ENCODE measurements at places on chromosomes 13 and 19.
A peak's percentile ranks its signal among the peaks of the same experiment; 100 is the strongest.

- DNase-seq = no peak
Observed at GRCh38 chr19:29771708-29772414, 39.9 kb upstream of the CCNE1 start.

GRCh38 chr19:7083076-7083956 is 13.8 kb downstream of the ZNF557 start:
- DNase-seq = peak; percentile 41

GRCh38 chr19:17260842-17261325 is 3.7 kb downstream of the USHBP1 start:
- peak; percentile 82 for DNase-seq

DNA sequence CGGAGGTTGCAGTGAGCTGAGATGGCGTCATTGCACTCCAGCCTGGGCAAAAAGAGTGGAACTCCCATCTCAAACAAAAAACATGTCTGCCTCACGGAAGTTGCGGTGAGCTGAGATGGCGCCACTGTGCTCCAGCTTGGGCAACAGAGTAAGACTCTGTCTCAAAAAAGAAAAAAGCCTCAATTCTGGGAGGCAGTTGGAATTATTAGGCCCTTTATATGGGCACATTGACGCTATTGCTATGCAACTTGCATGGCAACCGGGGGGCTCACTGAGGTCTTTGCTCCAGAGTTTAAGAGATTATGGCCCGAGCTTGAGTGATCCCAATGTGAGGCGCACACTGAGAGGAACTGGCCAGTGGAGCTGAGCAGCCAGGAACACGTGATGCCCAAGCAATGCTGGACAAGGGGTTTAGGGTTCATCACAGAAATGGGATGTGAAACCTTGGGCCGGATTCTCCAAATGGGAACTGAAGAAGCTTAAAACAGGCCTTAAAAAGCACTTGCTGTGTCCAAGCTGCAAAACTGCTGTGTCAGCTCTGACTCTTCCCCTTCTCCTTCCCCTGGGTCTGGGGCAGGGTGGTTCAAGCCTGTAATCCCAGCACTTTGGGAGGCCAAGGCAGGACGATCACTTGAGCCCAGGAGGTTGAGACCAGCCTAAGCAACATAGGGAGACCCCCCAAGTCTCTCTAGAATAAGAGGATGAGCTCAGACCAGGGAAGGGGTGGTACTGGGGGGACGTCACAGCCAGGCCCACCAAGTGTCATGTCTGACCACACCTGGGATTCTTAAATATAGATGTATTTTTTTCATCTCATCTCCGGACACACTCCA is 2.5 kb downstream of the FTL start:
- DNase-seq = no peak

GRCh38 chr13:31896427-31896826 is 135.1 kb upstream of the FRY start:
- peak; percentile 16 for DNase-seq

GRCh38 chr13:45781553-45782326 is 69.8 kb downstream of the SIAH3 start:
- peak; percentile 85 for DNase-seq

- DNase-seq = no peak
Observed at GRCh38 chr13:109593230-109593629, 193.2 kb downstream of the IRS2 start.

- DNase-seq = no peak
Observed at GRCh38 chr19:39832341-39833083, 1.4 kb downstream of the DYRK1B start.

GRCh38 chr13:79440958-79441528 is 35.0 kb upstream of the RBM26 start:
- no peak for DNase-seq

DNA sequence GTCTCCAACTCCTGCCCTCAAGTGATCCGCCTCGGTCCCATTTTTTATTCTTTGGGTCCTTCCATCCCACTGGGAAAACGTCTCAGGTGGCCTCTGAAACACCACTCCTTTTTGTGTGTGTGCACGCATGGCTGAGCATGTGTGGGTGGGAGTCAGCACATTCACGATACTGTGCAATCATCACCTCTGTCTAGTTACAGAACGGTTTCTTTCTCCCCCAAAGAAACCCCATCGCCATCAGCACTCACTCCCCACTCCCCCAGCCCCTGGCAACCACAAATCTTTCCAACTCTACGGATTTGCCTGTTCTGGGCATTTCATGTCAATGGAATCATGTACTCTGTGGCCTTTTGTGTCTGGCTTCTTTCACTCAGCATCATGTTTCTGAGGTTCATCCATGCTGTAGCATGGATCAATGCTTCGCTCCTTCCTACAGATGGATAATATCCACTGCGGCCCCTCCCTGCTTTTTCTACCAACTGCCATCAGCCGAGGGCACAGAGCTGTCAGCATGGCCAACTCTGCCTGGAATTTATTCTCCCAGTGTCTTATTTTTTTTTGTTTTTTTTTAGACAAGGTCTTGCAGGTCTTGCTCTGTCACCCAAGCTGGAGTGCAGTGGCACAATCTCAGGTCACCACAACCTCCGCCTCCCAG is 9.7 kb downstream of the F2RL3 start:
- no peak for DNase-seq
